ENCODE measurements at places on chromosomes 2 and 18.

DNA sequence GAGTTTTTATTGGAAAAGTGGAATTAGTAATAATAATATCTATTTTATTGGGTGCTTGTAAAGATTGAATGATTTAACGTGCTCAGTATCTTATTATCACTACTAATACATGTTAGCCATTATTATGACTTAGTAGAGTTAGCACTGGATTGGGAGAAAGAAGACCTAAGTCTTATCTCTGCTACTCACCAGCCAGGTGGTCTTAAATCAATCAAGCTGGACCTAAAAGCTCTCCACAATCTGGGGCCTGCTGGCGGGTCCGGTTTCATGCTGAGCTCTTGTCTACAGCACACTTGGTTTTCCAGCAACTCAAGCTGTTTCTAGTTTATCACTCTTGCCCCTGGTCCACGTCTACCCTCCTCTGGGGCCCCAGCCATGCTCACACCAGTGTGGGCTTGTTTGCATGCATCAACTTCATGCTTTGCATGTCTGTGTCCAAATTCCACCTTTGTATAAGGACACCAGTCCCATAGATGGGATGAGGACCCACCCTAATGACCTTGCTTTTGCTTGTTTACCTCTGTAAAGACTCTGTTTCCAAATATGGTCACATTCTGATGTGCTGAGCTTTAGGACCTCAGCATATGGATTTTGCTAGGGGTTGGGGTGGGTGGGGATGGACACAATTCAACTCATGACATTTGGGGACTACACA, 363.1 kb downstream of the LPIN1 start:
- DNase-seq: no peak

- DNase-seq: peak; percentile 65
Observed at GRCh38 chr2:234422273-234422732, 74.6 kb downstream of the ARL4C start.

DNA sequence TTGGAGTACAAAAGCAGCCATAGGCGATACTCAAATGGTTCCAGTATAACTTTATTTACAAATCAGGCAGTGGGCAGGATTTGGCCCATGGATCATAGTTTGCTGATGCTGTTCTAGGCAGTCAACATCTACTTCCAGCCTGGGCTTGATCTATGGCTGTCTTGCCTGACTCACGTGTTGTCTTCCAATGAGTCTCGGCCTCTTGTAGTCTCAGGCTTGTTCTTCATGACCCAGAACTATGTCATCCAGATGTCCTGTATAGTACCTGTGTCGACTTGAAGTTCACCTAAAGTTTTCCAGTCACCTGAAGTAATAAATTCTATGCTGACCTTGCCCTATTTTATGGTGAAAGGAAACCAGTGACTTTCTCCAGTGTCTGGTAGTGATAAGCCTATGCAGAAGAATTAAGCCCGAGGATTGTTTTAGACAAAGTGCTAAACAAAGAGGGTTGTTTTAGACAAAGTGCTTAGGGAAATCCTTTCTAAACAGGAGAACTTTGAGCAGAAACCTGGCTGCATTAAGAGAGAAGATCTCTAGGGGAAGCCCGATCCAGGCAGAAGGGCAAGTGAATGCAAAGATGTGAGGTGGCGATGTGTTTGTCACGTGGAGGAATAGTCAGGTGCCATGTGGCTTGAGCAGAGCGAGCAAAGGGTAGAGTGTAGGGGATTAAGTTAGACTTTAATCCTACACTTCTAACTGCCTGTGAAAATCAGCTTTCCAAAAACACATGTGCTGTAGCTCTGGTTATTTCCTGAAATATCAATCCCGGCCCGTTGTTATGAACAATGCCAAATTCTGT, 8.5 kb upstream of the THNSL2 start:
- no peak for DNase-seq

DNA sequence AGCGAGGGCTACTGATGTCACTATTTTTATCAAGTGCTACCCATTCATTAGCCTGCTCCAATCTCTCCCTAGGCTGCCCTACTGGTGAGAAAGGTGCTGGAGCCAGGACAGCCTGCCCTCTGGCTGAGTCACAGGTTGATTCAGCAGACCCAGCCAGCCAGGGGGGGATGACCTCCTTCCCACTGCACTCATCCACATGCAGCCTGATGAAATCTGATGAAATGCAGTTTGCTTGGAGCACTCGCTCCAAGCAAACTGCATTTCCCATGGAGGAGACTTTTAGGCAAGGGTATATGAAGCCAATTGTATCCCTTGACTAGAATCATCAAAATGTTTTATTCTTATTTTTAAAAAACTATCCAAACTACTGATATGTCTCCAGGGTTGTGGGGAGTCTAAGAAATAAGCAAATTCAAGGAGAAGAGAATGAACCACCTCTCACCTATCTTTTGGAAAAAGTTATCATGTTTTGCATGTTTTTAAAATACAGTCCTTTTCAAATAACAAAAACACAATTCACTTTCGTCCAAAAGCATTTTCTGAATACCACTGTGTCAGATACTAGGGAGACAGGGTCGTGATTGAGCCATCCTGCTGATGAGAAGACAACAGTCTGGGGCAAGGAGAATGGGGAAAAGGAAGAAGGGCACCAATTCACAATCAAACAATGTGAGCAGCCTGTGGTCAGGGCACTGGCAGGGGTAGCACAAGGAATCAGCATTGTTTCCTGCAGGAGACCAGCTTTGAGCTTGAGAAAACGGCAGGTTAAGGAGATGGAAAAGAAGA, 128.3 kb downstream of the AFF3 start:
- DNase-seq: peak; percentile 72

DNA sequence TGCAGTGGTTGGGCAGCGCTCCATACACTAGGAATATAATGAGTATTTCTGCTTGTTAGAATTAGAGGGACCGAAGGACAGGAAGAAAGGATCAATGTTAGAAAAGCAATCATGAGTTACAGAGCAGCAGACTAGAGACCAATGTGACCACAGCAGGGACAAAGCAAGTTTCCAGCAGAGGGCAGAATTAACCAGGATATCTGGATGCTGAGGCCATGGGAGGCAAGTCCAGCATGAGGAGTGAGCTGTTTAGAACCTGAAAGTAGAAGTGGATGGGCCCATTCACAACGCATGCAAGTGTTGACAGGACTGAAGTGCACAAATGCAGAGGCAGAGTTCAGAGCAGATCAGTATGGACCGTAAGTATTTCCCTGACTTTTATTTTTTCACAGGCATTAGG, 910.4 kb upstream of the GYPC start:
- no peak for DNase-seq

DNA sequence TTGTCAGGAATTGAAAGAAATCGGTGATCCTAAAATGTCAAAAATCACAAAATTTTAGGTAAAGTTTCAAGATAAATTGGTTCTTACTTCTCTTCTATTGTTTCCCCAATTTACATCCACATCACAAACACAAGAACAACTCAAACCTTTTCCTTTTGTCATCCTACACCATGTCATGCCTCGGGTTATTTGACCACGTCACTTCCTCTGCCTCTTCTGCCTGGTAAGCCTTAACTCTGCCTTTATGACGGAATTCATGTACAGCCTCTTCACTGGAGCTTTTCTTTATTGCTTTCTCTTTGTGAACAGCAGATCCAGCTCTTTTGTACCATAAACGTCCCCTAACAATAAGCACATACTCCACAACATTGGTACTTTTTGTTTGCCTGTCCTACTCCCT, 258.0 kb downstream of the DPP10 start:
- no peak for DNase-seq

DNA sequence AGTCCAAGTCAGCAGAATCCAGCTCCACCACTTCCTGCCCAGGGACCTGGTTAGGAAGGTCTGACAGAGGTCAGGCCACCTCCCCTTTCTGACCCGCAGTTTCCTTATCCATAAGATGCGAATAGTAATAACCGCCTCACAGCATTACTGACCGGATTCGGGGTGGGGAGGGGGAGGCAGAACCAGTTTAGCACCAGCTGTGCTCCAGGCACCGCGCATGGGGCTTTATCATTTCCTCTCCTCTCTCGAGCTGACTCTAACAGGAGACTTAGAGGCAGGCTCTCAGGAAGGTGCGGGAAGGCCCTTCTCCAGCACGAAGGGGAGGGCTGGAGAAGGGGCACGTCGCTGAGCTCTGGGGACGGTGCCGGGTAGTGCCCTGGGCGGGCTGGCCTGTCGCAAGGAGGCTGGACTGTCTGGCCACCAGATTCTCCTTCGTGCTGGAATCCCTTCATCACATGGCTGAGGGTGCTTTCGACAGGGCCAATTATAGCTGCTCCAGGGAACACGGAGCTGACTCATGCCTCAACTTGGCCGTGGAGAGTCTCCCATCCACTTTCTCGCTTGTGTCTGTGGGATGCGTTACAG, 5.7 kb downstream of the EHD3 start:
- peak; percentile 40 for DNase-seq

DNA sequence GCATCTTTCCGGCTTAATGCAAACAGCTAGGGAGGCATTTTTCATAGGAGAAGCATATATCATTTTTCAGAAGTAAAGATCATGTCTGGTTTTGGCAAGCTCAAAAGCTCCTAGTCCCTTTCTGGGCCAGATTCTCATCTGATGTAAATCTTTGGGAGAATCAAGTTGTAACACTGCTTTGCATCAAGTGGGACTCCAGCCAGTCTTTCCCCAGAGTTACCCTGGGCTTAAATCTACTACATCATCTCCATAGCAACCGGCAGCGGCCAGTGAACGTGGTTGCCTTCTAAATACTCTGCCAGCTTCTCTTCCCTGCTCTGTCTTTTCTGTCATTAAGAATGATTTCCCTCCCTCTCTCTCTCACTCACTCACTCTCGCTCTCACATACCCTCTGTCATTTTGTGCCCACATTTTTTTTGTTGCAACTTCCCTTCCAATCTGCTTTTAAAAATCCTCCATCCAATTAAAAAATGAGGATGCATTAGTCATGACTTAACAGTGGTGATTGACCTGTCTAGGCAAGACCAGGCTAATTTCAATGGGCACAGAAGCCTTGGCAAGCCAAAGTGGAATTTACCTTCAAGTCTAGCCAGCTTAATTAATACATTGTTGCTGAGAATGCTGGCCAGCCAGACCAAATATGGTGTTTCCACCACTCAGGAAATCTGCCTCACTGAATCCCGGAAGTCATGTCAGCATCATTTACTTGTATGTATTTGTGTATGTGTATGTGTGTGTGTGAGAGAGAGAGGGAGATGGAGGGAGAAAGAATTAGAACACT, 93.0 kb downstream of the NRP2 start:
- DNase-seq: no peak

- no peak for DNase-seq
Observed at GRCh38 chr2:132949108-132949507, 279.1 kb upstream of the LYPD1 start.

DNA sequence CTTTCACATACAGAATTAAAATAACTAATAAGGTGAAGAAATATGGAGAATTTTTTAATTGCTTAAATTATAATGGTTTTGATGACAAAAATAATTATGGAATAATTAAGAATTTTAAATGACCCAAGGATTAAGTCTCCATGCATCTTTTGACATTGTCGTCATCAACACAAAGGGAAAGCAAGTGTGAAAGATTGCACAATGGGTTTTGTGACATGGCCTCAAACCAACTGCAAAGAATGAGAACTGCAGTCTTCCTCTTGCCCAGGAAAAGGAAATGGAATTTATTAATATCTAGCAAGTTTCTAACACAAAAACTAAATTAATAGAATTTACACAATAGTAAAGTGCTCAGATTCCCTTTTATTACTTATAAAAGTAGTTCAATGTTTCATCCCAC, 329.1 kb upstream of the PKDCC start:
- DNase-seq: no peak

- DNase-seq: no peak
Observed at GRCh38 chr2:18998491-18998890, 359.9 kb downstream of the OSR1 start.

GRCh38 chr2:84674099-84674498, 157.8 kb downstream of the DNAH6 start:
- no peak for DNase-seq

- no peak for DNase-seq
Observed at GRCh38 chr2:131724019-131724418, 196.3 kb downstream of the CCDC74A start.

DNA sequence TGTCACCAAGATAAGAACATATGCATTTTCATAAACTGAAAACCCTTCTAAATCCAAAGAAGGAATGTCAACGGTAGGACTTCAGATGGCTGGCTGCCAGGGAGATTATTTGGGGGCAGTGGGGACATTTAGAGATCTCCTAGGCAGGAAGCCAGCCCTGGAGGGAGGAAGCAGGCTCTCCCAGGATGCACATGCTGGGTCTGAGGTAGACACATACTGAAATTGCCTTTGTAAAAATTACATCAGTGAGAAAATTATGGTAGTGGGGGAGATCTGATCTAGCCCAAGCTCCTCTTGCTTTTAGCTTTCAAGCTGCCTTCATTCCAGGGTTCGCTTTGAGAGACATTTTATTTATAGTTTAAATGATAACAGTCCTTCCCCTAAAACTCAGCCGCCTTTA, 24.1 kb downstream of the MPP4 start:
- no peak for DNase-seq

DNA sequence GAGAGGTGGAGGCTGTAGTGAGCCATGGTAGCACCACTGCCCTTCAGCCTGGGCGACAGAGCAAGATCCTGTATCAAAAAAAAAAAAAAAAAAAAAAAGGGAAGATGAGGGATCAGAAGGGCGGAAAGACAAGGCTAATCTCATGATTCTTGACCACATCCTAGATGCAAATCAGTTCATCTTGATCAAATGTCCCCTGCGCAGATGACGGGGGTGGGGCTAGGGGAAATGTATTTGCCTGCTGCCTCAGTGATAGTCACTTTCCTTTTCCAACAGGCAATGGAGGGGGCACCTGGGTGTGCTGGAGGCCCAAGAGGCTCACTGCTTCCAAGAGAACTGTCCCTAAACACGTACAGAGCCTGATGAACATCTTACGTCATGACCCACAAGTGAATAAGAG, 3.7 kb upstream of the EMILIN2 start:
- DNase-seq: no peak

- DNase-seq: no peak
Observed at GRCh38 chr18:811182-811891, 705 bp downstream of the YES1 start.

GRCh38 chr2:68365087-68365486, at the start of gene PLEK:
TSS of gene PLEK (plus strand) at chr2:68365282. CDS start at chr2:68365352, 70 bp downstream.
- DNase-seq: no peak

DNA sequence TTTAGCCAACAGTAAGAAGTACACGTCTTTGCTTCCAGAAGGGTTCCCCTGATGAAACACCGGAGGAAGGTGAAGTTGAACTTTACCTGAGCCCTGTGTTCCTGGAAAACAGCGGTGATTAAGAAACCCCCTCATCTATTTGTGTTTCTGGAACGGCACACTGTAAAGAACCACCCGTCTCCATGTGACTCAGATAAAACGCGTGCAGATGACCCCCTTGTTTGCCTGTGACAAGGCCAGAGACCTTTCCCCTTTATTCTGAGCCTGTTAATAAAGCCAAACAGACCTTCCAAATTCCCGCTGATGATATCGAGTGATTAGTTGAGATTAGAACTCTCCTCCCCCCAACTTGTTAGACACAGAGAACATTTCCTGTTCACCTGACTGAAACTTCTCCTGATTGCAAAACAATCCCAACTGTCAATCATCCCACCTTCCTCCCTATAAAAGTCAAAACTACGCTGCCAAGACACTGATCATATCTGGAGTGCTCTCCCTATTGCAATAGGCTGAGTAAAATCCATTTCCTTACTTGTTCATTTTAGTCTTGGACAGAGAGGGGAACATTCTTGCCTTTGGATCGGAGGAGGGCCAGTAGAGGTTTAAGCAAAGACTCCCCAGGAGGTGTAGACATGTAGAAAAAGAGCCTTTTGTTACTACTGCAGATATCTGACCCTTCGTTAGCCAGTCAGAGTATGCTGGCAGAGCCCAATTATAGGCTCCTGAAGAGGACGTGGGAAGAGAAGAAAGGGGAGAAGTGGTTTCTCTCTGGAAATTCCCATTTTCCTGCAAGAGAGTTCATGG, 914 bp upstream of the IWS1 start:
- no peak for DNase-seq

GRCh38 chr2:173307293-173307692, 47.4 kb upstream of the CDCA7 start:
- no peak for DNase-seq
